ENCODE measurements at places on chromosomes 6 and 20. TPM values are rescaled to one million over a fixed set of nuclear protein-coding genes. Genes with fewer than 3 reads are reported as not detected.

GRCh38 chr6:30490026-30490876 is 942 bp downstream of the HLA-E start:
- DNase-seq: peak; percentile 69

GRCh38 chr20:8094850-8095249 is 37.2 kb upstream of the PLCB1 start:
- DNase-seq: no peak

- DNase-seq: no peak
These were observed 55.5 kb upstream of the MYO6 start for GRCh38 chr6:75693534-75693933.

SYCP2 gene
- 0.89 TPM for polyA plus RNA-seq

ZNF165 gene
- 2.7 TPM for polyA plus RNA-seq

ZFP57 gene
- not detected for polyA plus RNA-seq

GRCh38 chr6:56852260-56853010 is 102.5 kb upstream of the BEND6 start:
- DNase-seq: no peak

GRCh38 chr20:1278993-1279392 is 12.9 kb downstream of the SNPH start:
- DNase-seq: no peak

DNA sequence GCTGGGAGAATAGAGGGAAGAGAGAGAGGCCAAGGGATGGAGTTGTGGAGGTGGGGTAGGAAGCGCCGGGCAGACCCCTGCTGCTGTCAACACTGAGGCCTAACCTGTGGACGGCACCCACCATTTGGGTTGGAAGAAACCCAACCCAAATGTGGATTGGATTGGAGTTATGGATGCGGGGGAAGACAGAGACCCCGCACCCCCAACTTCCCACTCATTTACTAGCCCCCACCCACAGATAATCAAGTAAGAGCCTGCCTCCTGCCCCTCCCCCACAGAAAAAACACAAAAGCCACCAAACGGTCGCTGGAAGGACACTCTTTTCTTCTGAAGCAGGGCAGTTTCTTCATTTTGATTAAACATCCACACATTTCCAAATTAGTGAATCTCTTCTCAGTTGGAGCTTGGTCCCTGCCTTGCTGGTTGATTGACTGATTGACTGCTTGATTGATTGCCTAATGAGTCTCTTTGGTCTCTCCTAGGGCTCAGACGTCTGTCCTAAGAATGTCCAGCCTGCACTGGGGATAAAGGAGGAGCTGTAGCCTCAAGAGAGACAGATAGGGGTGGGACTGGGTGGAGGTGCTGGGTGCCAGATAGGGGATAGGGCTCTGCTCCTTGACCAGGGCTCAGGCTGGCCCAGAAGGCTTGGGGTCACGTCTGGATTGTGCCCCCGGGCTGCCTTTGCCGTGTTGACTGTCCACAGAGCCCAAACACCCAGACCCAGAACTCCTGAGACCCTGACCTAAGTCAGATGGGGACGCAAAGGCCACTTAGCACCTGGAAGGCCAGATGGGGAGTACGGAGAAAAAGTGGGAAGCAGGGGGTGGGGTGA is 74.9 kb upstream of the FOXP4 start:
- no peak for DNase-seq

GRCh38 chr6:57207872-57208271 is 14.2 kb downstream of the RAB23 start:
- no peak for DNase-seq

DNA sequence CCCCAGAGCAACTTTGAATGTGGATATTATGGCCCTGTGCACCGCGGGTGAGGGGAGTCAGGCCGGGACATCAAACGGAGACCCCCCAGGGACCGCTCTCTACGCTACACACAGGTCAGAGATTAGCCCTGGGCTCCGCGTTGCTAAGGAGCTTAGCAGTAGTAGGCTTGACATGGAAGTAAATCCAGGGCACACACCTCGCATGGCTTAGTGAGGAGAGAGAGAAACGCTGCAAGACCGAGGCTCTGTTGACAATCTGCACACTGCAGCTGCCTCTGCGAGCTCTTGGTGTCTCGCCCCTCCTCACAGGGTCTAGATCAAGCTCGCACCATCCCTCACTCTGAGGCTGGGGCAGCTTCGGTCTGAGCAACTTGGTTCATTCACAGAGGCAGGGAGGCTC is 116.1 kb upstream of the CDH4 start:
- DNase-seq: no peak

DNA sequence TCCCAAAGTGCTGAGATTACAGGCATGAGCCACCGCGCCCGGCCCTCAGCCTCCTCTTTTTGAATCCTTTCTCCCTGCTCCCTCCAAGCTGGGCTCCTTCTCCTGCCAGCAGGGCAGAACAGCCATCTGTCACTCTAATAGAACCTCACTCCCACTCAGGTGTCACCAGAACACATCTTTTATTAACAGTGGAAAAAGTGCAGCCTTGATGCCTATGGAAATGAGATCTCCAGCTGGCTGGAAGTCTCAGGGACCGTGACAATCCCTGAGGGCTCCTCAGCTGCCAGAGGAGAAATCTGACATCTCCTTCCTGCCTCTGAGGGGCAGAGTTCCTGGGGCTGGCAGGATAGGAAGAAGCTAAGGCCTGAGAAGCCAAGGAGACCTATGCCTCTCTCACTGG is 28.0 kb downstream of the TMC2 start:
- DNase-seq: no peak

DNA sequence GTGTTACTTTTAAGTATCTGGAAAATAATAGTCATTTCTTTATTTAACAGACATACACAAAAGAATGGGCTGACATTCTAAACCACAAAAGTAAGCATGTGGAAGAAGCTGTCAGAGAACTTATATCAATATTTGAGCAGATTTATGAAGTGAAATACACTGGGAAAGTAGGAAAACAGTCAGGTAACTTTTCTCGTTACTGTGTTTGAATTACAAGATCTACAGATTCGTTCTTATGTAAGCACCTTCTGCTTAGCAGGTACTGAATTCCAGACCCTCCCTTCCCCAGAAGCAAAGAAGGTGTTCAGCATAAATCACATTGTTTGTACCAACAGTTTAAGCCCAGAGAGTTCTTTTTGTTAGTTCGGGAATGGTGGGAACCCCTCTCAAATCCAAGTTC is 88.0 kb downstream of the DNAH8 start:
- DNase-seq: no peak

GRCh38 chr6:41325446-41326066 is 9.9 kb upstream of the NCR2 start:
- no peak for DNase-seq

GRCh38 chr20:13089950-13090469 is 81.2 kb downstream of the SPTLC3 start:
- DNase-seq: peak; percentile 61

- DNase-seq: no peak
These were observed 9.3 kb downstream of the DUSP15 start for GRCh38 chr20:31861135-31861384.

GRCh38 chr6:139330826-139331500 is 39.2 kb upstream of the TXLNB start:
- DNase-seq: no peak

DNA sequence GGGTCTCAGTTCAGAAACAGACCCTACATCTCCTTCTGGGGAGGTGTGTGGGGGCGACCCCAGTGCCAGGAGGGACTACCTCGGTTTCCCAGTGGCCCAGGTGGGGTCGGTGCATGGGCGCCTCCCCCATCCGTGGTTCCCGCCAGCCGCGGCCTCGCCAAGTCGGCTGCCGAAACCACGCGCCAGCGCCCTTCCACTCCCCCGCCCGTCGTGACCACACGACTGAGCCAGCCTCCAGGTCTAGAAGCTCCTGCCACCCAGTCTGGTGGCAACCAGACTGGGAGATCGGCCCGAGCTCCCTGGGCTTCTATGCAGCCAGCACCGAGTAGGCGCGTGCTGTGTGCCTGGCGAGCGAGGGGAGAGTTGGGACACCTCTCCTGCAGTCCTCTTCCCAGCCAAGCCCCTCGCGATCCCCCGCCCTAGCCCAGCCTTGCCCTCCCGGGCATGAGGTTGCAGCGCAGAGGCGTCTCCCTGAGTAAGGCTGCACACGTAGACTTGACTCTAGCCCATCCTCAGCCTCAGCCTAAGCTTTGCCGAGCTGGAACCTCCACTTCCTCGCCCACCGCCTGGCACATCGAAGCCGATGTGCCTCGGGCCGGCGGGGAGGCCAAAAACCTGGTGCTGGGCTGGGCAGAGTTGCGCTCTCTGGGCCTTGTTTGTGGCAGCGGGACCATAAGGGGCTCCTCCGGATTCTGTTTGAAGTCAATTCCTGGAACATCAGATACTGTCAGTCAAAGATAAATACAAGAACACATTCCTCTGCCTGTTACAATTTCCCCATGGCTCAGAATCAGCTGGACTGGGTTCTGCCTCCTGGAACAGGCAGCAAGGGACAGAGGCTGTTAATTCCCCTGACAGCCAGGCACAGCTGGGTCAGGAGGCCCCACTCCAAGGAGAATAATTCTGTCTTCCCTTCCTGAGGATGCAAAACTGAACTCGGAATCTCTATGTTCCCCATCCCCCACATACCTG is 1.5 kb upstream of the CPNE5 start:
- DNase-seq: no peak

DNA sequence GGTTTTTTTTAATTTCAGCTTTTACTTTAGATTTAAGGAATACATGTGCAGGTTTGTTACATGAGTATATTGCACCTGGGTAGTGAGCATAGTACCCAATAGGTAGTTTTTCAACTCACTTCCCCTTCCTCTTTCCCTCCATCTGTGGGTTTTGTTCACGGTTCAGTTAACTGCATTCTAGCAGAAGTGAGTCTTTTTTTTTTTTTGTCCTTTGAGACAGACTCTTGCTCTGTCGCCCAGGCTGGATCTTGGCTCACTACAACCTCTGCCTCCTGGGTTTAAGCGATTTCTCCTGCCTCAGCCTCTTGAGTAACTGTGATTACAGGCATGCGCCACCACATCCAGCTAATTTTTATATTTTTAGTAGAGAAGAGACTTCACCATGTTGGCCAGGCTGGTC is 8.7 kb downstream of the UBR2 start:
- no peak for DNase-seq

ZC3H12D gene
- 2.0 TPM for polyA plus RNA-seq

XKR7 gene
- polyA plus RNA-seq: not detected

PDYN gene
- 0.01 TPM for polyA plus RNA-seq

DNA sequence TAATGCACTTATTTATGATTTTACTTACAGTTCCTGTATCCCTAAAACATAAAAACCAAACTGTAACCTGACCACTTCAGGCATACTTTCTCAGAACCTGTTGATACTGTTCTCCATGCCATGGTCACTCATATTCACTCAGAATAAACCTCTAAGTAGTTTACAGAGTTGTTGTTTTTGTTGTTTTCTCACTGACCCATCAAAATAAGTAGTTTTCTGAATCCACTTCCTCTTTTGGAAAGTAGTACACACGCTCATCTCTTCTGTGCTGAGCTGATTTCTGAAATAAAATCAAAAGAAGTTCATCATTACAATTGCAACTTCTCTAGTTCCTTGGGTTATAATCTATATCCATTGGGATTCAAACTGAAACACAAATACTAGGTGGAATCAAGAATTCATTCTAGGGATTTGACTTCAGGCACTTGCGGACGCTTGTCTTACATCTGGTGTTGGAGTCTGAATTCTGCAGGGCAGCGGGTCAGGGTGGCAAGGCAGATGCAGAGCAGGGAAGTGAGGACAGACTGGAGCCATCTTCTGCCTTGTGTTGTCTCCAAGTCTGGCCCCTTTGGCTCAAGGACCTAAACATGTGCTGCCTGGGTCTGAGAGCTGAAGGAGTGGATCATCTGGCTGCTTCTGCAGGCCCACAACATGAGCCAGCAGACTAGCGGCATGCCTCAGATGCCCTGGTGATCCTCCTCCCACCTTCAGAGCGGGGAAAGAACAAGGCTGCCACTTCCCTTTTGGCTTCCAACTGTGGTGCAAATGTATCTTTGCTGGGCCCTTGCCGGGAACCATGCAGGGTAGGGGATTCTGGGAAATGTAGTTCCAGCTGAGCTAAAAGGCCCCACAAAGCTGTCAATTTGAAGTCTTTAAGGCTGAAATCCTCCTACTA is 167.9 kb upstream of the MYLIP start:
- no peak for DNase-seq

GRCh38 chr6:120576061-120576460 is 758.2 kb downstream of the TBC1D32 start:
- no peak for DNase-seq

DNA sequence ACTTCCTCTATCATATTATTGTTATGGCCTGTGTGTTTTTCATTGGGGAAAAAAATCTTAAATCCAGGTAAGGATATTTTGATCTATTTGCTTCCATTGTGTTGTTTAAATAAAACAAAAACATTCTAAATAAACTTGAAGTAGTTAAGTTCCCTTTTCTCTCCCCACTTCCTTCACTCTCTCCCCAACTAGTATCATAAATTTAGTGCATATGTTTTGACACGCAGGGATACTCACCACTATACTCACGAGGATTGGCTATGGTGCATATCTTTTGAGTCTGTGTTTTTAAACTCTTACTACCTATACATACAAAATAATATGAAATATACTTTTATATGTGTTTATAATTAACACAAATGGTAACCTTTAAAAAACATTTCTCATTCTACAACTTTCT is 5.2 kb downstream of the TTLL9 start:
- no peak for DNase-seq

DNA sequence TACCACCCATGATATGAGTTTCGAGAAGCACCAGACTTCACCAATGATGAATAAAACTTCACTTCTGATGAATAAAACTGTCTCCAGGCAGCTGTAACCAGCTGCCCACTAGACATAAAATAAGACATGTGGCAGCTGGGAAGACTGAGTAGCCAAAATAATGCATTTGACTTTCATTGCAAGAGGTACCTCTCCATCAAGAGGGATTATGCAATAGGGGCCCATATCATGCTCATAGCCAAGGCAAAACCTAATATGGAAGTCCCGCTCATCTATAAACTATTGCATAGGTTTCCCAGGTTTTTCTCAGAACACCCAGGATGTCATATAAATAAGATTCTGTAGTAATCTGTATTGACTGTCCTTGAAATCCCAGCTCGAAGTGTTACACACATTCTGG is 155.5 kb downstream of the SIM1 start:
- no peak for DNase-seq

GRCh38 chr20:38435555-38435939 is 419 bp upstream of the SNHG17 start:
- DNase-seq: no peak

CRISP3 gene
- polyA plus RNA-seq: 0.13 TPM

BHLHE23 gene
- not detected for polyA plus RNA-seq

DNA sequence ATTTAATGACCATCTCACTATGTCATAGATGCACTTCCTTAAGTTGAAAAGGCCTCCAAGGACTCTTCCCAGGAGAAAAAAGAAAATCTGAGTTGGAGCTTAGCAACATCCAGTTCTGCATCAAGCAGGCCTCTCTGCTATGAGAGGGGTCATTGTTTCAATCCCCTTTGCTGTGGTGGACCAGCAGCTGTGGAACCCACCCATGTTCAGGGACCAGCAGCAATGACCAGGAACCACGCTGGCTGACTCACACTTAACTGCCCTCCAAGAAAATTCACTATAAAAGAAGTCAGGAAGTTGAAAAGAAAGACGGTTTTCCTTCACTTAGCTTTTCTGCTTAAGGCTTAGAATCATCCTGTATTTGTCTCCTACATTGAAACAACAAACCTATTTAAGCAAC is 1062.4 kb upstream of the FLRT3 start:
- DNase-seq: no peak

GRCh38 chr6:108549741-108550140 is 11.0 kb upstream of the FOXO3 start:
- no peak for DNase-seq

GRCh38 chr6:34792605-34793500 is 970 bp downstream of the BLTP3A start:
- DNase-seq: peak; percentile 69

All from small intestine (tissue), 16 donors.